Right lobe of liver (tissue), 6 donors: ENCODE measurements at places on chromosomes 2 and 18. TPM values are rescaled to one million over a fixed set of nuclear protein-coding genes. Genes with fewer than 3 reads are reported as not detected.

- no peak for DNase-seq
Observed at GRCh38 chr18:61891271-61891670, 1.5 kb downstream of the RNF152 start.

DNA sequence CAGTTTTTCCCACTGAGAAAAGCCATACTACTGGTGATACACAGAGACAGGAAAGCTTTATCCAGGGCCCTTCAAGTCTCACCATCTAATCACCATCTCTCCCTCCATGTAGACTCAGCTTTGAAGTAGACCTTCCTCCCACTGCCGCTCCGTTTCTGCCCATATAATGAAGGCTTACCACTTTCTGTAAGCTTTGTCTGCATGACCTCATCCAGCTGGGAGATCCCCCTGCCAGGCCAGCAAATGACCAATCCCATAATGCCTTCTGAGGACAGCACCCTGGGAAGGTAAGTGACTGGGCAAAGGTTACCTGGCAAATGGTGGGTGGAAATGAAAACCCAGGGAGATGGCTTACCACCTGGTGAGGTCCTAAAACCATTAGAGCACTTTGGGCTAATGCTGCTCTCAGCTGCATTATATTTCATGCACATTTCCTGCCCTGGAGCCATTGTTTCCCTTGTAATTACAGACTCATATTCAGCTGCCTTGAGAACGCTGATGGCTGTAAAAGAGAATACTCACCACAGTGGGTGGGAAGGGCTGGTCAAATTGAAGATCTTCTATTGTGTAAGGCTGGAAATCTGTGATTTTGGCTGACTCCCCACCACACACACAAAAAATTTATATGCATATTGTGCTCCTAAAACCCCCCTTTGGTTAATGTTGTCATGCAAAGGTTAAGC, 350.7 kb upstream of the SYT4 start:
- no peak for DNase-seq

DNA sequence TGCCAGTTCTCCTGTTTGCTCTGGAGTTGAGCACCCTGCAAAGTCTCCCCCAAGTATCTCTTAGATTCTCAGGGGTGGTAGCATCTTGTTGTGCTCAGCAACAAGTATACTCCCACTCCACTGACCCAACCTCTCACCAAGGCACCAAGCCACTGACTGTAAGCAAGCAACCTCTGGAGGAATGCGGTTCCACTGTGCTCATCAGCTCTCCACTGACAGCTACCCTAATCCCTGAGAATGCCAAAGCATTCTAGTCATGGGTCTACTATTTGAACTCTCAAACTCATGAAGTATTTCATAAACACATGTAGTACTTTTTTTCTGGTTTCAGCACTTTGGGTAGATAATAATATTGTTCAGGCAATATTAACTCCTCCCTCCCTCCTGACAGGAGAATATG, 170.0 kb downstream of the EPHA4 start:
- DNase-seq = no peak

- DNase-seq = peak; percentile 68
Observed at GRCh38 chr2:128306081-128306930, 12.4 kb downstream of the HS6ST1 start.

GRCh38 chr2:106120432-106120831, 73.7 kb downstream of the UXS1 start:
- DNase-seq = no peak

DNA sequence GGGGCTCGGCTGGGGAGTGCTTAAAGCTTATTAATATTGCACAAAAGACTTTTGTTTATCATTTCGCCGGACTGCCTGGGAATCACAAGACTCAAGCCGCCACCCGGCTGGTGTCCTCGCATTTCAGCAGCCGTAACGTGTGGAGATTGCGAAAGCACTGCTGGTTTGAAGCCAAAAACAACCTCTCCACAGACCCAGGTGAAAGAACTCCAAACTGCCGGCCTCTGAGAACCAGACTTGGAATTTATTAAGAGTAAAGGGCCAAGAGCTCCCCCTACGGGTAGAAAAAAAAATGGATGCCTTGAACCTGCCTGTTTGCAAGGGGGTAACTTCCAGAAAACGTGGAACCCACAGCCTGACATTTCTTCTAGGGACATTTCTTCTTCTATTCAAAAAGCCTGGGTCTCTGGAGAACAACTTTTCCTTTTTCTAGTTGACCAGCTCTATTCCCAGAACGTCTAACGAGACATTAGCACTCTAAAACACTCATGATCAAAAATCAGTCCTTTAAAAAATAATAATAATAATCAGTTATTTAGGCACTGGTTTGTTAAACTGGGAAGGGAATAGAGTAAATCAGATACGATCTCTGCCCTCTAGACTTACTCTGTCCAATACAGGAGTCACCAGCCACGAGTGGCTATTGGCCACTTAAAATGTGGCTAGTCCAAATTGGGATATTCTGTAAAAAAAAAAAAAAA, 216.3 kb downstream of the C1D start:
- DNase-seq = peak; percentile 94

The VSNL1 gene
- 6.6 TPM for total RNA-seq

DNA sequence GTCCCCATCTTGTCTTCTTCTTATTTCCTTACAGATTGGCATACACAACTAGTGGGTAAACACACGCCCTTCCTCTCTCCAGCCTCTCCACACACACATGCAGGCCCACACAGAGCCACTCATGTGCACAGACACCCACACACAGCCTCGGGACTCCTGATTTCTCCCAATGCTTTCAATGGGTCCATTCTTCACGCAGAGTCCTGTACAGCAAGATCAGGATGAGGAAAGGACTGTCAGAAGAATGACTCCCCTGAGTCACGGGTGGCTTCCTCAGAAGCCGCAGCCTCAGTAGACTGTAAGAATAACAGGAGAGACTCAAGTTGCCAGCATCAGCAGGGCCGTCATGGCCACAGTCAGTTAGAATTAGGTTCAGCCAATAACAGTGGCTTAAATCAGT, 109.1 kb upstream of the GLI2 start:
- no peak for DNase-seq

DNA sequence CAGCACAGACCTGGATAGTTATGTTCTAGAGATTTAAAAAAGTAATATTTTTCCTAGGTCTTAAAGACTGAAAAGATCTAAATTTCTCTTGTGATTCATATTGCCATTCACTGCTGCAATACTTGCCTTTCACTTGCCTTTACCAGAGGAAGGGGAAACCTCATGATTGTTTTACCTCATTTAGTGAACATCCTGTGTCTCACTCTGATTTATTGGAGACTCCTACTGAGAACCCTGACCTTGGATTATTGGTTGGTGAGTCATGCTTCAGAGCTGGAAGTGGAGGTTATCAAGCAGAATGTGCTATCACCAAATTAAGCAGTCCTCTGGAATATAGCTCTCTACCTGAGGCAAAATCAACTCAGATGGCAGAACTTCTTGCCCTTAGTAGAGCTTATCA, 500.5 kb downstream of the TSN start:
- no peak for DNase-seq

GRCh38 chr2:117968722-117969121, 45.1 kb downstream of the CCDC93 start:
- no peak for DNase-seq

GRCh38 chr2:225120186-225120585, 77.9 kb upstream of the DOCK10 start:
- no peak for DNase-seq

DNA sequence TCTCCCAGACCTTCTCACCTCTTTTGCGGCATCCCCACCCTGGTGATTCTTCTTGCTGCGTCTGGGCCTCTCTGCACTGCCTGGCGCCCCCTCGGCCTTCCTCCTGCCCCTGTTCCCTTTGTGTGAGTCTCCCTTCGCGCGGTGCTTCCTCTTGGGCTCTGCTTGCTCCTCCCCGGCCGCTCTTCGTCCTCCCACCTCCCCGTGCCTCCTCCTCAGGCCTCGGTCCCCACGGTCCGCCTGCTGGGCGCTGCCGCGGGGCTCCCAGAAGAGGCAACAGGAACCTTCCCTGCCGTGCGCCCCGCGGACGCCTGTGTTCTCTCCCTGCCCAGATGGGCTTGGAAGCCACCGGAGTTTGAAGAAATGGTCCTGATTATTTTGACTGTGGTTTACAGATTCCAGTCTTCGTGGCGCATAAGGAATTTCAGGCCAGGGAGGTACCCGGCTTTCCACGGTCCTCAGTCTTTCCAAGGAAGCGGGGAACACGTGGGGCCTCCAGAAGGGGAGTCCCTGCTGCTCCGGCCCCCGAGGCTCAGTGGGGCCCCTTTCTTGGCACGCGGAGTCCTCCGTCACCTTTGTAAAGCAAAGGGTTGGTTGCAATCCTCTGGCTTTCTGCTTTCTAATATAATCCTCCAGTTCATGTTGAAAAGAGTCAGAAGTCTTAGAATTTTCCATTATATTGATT, 13.1 kb downstream of the RNU2-63P start:
- DNase-seq = no peak

- no peak for DNase-seq
Observed at GRCh38 chr2:238174701-238175100, 15.9 kb downstream of the ERFE start.

DNA sequence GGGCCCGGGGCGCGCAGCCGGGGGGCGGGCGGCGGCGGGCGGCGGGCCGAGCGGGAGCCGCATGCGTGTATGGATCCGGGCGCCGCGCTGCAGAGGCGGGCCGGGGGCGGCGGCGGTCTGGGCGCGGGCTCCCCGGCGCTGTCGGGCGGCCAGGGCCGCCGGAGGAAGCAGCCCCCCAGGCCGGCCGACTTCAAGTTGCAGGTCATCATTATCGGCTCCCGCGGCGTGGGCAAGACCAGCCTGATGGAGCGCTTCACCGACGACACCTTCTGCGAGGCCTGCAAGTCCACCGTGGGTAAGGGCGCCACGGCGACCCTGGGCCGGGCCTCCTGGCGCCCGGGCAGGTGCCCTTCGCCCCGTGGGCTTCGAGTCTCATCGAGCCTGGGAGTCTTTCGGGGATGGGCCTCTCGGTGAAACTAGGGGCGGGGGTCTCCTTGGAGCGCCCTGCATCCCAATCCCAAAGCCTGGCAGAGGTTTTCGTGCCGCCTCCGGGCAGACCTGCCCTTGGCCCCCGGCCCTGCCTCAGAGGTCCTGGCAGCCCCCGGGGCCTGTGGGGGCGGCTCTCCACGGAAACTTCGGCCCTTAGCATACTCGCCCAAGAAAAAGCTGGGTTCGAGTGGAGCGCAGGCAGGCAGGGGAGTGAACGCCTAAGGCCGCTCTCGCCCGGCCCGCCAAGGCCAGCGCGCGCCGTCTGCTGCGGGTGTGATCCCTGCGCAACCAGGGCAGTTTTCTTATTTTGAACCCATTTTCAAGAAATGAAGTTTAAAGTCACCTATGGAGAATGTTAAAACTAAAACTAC, 622 bp downstream of the RAB12 start:
- peak; percentile 48 for DNase-seq
